Foreskin fibroblast (primary cell): ENCODE measurements at places on chromosomes 11 and 22.
A peak's percentile ranks its signal among the peaks of the same experiment; 100 is the strongest.

DNA sequence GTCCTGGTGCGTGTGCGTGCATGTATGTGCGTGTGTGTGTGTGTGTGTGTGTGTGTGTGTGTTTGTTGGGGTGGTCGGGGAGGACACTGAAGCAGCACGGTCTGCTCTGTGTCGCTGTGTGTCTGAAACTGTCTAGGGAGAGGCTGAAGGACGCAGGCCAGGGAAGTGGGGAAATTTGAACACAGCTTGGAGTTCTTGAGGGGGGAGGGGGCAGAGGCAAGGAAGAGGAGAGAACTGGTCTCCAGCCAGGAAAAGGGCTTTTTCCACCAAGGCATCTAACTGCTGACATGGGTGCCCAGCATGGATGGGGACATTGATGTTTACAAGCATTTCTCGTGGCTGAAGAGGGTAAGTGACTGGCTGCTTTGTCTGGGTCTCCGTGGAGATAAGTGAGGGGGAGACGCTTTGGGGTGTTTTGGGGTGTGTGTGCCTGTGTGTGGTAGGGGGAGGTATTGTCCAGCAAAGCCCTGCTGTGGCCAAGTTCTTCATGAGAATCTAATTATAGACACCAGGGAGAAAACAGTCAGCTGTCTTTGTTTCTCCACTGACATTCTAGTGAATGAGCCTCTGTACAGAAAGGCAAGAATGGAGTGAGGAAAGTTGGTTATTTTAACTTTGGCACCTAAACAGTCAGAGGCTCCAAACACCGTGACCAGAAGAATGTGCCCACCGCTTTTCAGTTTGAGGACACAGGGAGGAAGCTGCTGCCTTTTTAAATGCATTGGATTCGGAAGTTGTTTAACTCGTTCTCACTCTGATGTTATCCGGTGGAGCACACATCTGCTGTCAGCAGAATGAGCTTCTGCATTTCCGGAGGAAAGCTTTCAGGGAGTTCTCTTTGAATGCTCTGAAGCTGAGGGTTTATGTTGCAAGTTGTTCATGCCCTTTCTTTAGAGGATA, 63.7 kb downstream of the PPFIBP2 start:
- peak; percentile 70 for DNase-seq

DNA sequence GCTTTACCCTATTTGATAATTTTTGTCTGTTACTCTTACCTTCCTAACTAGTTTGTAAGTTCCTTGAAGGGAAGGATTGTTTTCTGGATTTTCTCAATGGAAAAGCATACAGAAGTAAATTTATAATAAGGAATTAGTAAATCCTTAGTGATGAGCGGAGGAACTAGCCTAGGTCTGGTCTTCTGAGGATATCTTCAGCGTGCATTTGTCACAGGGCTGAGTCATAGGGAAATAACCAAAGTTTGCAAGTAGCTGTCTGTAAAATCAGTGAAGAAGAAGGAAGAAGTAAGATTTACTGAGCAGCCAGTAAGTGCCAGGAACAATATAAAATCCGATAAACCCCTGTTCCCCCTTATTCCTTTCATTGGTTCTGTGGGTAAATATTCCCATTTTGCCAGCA, 162.7 kb upstream of the SORL1-AS1 start:
- no peak for DNase-seq

- DNase-seq: no peak
Measured at GRCh38 chr11:88178191-88178590, 2.9 kb upstream of the RAB38 start.

- DNase-seq: no peak
Measured at GRCh38 chr11:64644647-64645275, 53.7 kb downstream of the SLC22A12 start.

GRCh38 chr11:71467164-71467563, 14.2 kb downstream of the NADSYN1 start:
- no peak for DNase-seq

GRCh38 chr22:22239311-22239939, 5.2 kb upstream of the VPREB1 start:
- no peak for DNase-seq

GRCh38 chr22:31726692-31727091, 23.2 kb downstream of the PRR14L start:
- no peak for DNase-seq

GRCh38 chr22:40911772-40912171, 39.4 kb upstream of the RBX1 start:
- peak; percentile 7 for DNase-seq

- peak; percentile 53 for DNase-seq
Measured at GRCh38 chr22:42277988-42278776, 7.7 kb upstream of the TCF20 start.

GRCh38 chr22:42623756-42624441, 9.2 kb upstream of the POLDIP3 start:
- DNase-seq: no peak

- no peak for DNase-seq
Measured at GRCh38 chr11:76347466-76347865, 33.5 kb downstream of the THAP12 start.

DNA sequence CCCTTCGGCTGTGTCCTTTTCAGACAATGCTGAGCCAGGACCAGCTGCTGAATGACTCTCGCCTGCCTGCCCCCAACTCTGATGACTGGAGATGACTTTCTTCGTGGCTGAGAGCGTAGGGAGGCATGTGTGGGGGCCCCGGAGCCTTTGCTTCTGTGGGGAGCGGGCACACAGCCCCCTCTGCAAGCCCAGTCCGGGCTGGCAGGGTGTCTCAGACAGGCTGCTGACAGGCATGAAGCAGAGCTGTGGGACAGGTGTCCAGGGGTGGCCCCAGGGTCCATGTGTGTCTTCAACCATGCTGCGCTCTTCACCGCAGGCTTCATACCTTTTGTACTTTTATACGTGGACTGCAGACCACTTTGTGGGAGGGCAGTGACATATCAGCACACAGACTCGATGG, 16.6 kb downstream of the CYB5R2 start:
- no peak for DNase-seq

DNA sequence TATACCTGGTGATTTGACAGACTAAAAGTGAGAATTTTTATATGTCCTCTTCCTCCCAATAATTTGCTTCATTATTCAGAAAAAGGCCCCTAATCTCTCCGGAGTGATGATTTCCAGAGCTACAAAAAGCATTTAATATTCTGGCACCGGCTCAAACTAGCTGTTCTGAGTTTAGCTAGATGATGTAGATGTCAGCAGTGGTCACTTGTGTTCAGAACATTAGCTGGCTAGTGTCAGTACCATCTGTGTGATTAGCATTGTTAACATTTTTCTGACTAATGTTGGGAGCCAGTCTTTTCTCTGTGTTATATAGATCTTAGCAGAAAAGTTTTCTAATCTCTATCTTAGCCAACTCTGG, 68.7 kb upstream of the RRM1 start:
- DNase-seq: peak; percentile 20
